Epithelial cell of alveolus of lung (primary cell): ENCODE measurements at places on chromosomes 11 and 22. TPM values are rescaled to one million over a fixed set of nuclear protein-coding genes. Genes with fewer than 3 reads are reported as not detected.

EIF3L gene
- 467 and 631 TPM in 2 replicates for total RNA-seq

GDPD4 gene
- total RNA-seq: not detected in 2 replicates

UBQLN3 gene
- under 0.01 and 0.08 TPM in 2 replicates for total RNA-seq

CARNS1 gene
- total RNA-seq: 0.88 TPM in 1 of 2 replicates, not detected in the other

SLC5A1 gene
- not detected in 2 replicates for total RNA-seq

C11orf97 gene
- not detected in 2 replicates for total RNA-seq

ZFP91 gene
- total RNA-seq: 36.6 and 38.8 TPM in 2 replicates

TRIM64 gene
- total RNA-seq: not detected in 2 replicates

SCN3B gene
- total RNA-seq: 0.13 and 0.16 TPM in 2 replicates

GDPD5 gene
- 3.6 and 6.2 TPM in 2 replicates for total RNA-seq

IFITM1 gene
- total RNA-seq: 81.3 and 545 TPM in 2 replicates

MED15 gene
- 40.3 and 50.9 TPM in 2 replicates for total RNA-seq

PNPLA5 gene
- not detected in 2 replicates for total RNA-seq

DDTL gene
- total RNA-seq: 0.26 and 2.6 TPM in 2 replicates
